ENCODE measurements at places on chromosomes 3 and 15.

GRCh38 chr3:118171236-118171852 is 863.3 kb downstream of the IGSF11 start:
- no peak for DNase-seq

GRCh38 chr3:190811775-190812480 is 50.6 kb downstream of the GMNC start:
- DNase-seq, result peak; percentile 24

GRCh38 chr15:77548589-77549557 is 83.8 kb downstream of the LINGO1 start:
- no peak for DNase-seq

- DNase-seq, result no peak
Measured at GRCh38 chr3:25532431-25533162, 104.5 kb downstream of the RARB start.

All from HFF-Myc (cell line).